Small intestine (tissue), 16 donors: ENCODE measurements at places on chromosomes 5 and 9. TPM values are rescaled to one million over a fixed set of nuclear protein-coding genes. Genes with fewer than 3 reads are reported as not detected.

GRCh38 chr9:20302197-20302596 is 320.1 kb downstream of the MLLT3 start:
- no peak for DNase-seq

DNA sequence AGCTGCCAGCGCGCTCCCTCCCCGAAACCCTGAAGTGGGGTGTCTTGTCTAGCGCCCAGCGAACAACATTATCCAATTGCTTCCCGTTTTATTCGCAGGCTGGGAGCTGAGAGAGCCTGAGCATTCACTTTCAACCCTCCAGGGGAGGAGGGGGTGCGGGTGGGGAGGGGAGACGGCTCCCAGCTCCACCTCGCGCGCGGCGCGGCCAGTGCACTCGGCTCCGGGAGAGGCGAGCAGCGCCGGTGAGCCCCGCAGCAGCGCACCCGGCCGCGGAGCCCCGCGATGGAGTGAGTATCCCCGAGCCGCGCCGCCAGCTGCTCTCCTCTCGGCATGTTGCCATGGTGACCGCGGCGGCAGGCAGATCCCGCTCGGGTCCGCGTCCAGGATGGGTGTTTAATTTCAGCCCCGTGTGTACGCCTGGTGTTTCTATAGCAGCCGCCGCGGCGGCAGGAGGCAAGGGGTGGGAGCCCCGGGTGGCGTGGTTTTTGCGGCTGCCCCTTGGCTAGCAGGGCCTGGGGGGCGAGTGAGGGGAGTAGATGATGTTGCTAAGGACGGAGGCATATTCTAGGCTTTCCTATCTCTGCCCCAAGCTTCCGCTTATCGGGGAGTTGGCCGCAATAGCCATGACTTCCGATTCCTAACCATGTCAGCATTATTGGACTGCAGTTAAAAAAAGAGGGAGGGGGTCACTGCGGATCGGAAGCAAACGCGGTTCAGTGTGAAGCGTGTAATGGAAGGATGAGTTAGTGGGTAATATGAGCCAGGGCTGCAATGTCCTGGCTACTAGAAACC is 139.2 kb upstream of the PALM2AKAP2 start:
- DNase-seq: no peak

GRCh38 chr5:167819406-167819805 is 472.0 kb upstream of the WWC1 start:
- no peak for DNase-seq

DNA sequence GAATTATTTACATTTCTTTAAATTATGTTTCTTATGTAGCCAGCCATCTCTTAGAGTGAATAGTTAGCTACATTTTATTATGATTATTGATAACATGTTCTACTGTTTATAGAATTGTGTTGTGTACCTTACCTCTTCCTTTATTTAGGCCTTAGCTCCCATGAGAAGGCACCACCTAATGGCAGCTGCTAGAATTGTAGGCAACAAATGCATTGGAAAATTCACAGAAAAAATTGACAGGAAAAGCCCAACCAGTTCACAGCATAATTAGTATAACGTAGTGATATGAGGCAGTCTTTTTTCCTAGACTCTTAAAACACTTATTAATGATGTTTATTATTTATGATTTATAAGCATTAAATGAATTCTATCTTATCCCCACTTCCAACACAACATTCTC is 175.8 kb downstream of the WDR70 start:
- DNase-seq: peak; percentile 28

GRCh38 chr9:107541523-107541922 is 52.0 kb upstream of the KLF4 start:
- peak; percentile 42 for DNase-seq

DNA sequence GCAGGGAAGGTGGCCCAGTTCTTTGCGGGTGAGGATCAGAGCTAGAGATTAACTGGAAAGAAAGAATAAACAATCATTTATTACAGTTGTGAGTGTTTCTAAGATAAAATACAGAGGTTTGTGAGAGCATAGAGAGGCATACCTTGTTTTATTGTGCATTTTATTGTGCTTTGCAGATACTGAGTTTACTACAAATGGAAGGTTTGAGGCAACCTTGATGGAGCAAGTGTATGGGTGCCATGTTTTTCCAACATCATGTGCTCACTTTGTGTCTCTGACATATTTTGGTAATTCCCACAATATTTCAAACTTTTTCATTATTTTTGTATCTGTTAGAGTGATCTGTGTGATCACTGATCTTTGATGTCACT is 715 bp upstream of the C5orf34 start:
- no peak for DNase-seq

- DNase-seq: no peak
Measured at GRCh38 chr5:145294331-145294730, 540.8 kb downstream of the PRELID2 start.

DNA sequence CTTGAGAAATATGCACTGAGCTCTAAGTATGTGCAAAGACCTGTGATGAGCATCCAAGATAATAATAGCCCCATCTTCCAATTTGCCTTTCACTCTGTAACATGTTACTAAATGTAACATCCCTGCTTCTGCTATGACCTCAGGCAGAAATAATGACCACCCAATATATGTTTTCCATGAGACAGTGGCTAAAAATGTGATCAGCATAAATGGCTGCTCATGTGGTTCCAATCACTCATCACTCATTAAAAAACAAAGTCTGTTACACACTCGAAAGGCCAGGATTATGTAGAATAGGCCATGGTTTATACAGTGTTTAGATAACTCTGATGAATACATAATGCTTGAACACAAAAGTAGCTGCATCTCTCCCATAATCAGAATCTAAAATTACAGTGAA is 71.4 kb upstream of the MOCS2 start:
- no peak for DNase-seq

GRCh38 chr9:14314424-14314928 is 535 bp upstream of the NFIB start:
- DNase-seq: peak; percentile 77

GRCh38 chr9:119963798-119964372 is 594.6 kb upstream of the BRINP1 start:
- peak; percentile 3 for DNase-seq

DNA sequence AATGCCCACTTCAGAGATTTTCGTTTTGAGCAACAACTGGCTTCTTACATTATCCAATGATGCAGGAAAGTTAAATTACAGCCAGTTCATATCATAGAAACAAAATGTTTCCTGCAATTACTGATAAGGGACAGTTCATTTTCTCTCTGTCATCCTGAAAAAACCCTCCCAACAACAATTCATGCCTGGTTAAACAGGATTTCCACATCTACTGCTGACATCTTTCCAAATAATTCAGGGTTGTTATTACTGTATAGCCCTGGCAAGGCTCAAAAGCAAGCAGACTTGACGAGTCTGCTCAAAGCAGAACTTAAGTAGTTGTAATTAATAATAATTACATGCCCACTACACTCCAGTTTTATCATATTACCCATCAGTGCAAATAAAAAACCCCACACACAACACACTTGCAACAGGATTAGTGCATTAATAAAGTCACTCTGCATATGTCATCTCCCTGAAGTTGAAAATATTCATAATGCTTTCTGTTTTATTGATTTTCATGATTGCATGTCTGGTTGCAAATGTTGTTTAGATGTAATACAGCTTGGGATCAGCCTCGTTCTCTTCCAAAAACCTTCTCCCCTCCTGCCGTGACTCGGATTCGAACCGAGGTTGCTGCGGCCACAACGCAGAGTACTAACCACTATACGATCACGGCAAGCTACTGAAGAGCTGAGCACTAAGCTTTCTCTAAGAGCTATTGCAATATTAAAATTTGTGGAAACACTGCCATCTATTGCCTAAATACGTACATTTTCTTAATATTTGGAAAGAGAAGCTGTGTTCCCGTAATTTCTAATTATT is 119.6 kb upstream of the NFIB start:
- peak; percentile 12 for DNase-seq

The POU5F2 gene
- 0.04 TPM for polyA plus RNA-seq

The NACC2 gene
- polyA plus RNA-seq: 6.5 TPM
